Activated T-cell treated with anti-CD3 and anti-CD28 coated beads for 48 hours (primary cell): ENCODE measurements at places on chromosomes 5 and 9.

- DNase-seq = no peak
Observed at GRCh38 chr9:91689006-91689405, 261.0 kb downstream of the ROR2 start.

DNA sequence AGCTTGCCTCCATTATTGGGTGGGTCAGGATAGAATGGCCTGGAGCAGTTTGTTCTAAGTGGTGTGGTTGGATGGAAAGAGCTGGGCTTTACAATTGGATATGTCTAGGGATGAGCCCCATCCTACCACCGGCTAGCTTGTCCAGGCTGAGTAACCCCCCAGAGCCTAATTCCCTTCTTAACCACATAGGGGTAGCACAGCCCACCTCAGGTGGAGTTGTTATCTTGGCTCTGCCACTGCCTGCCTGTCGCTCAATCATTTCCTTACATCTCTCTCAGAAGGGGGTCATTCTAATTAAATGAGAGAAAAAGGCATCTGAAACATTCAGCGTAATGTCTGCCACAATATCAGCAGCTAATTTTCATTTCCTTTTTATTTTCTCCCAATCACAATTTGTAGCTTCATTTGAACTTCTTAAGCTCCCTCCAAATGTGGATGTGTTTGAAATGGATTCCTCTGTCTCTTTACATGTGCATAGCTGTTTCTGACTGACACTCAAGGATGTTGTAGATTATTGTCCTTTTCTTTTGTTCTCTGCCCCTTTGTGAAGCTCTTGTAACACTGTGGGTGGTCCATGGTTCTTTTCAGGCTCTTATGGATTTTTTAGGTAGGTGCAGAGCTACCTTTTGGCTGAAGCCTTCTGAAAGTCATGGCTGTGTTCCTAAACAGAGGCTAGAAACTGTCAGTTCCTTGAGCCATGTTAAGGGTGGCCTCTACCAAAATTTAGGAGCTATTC lies 383.1 kb upstream of the KLF4 start:
- DNase-seq = no peak

GRCh38 chr5:65327582-65327981 lies 154.1 kb downstream of the ADAMTS6 start:
- no peak for DNase-seq

- DNase-seq = no peak
Observed at GRCh38 chr9:105027084-105027483, 99.1 kb upstream of the ABCA1 start.

GRCh38 chr5:91211997-91212713 lies 171.0 kb downstream of the ARRDC3 start:
- DNase-seq = no peak

GRCh38 chr9:106312906-106313305 lies 550.1 kb upstream of the ZNF462 start:
- no peak for DNase-seq

GRCh38 chr5:82813861-82814260 lies 263.3 kb downstream of the TMEM167A start:
- DNase-seq = no peak

DNA sequence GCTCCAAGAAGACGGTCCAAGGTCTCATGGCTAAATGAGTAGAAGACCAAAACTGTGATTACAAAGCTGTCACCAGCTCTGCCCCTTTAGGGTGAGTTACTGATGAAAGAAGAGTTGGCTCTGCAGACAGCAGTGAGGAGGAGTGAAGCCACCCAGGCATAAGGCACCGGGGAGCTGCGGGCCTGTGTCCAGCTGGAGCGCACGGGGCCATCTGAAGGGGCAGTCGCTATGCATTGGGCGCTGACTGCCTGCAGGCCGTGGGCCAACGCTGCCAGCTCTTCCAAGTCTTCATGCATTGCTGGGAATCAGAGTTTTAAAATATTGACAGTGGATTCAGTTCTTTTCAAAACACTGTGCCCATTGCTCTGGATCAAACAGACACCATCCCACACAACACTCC lies 70.3 kb downstream of the DAPK1 start:
- no peak for DNase-seq

DNA sequence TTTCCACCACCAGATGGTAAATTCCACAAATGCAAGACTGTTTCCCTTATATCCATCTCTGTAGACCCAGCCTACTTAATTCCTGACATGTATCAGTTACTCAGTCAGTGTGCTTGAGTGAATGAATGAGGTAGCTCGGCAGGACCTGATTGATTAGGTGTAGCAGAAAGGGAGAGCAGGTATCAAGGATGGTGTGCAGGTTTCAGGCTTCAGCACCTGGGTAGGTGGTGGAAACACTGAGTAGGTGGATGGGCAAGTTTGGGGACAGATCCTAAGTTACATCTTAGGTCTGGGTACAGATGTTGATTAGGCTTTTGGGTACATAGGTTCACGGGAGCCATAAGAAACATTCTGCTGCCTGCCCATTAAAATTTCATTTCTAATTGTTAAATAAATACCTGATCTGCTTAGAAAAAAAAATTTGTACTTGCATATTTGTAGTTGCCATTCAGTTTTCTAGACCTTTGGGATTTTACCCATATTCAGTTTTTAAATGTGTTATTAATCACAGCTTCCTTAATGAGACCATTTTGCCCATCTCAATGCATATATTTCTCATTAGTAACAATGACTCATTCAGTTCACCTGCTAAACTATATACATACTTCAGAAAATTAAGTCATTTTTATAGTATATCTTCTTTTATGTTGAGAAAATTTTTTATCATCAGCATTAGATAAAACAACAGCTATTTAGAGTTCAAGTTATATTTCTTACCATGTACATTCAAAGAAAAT lies 111.8 kb downstream of the INIP start:
- no peak for DNase-seq

DNA sequence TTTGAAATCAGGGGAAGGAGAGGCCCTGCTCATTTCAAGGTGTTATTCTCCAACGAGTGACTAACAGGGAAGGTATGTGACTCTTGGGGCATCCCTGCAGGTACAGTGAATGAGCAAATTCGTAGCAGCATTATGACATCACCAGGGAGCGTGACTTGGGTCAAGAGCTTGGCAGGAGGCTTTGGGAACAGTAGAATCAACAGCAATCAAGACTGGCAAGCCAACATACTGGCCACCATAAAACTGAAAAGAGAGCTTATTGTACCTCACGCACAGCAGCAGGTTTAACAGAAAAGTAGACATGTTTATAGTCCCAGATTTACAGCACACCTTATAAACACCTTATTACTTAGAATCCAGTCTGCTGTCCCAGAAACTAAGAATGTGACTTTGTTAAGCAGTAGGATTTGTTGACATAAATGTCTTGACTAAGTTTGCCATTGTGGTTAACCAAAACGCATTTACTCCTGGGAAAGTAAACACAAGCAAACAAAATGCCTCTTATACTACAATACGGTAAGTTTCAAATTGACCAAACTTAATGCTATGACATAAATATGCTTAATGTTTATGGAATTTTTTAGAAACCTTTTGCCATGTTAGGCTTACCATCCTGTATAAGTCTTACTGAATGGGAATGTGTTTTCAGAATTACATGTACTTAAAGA lies 297.8 kb downstream of the NPR3 start:
- no peak for DNase-seq

DNA sequence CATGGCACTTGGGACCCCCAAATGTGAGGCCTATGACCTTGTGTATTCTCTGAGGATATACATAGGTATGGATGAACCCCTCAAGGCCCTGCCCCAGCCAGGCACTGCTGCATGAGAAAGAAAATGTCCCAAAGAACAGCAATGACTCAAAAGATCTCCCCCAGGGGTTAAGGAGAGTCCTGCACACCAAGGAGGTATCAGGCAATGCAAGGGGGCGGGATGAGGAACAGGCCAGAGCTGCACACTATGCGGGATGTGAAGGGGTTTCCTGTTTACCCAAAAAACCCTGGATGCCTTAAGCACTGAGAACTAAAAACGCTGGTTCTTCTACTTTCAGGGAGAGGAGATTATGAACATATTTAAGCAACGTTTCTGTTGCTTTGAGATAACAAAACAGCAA lies 3.4 kb downstream of the RAPGEF1 start:
- no peak for DNase-seq

DNA sequence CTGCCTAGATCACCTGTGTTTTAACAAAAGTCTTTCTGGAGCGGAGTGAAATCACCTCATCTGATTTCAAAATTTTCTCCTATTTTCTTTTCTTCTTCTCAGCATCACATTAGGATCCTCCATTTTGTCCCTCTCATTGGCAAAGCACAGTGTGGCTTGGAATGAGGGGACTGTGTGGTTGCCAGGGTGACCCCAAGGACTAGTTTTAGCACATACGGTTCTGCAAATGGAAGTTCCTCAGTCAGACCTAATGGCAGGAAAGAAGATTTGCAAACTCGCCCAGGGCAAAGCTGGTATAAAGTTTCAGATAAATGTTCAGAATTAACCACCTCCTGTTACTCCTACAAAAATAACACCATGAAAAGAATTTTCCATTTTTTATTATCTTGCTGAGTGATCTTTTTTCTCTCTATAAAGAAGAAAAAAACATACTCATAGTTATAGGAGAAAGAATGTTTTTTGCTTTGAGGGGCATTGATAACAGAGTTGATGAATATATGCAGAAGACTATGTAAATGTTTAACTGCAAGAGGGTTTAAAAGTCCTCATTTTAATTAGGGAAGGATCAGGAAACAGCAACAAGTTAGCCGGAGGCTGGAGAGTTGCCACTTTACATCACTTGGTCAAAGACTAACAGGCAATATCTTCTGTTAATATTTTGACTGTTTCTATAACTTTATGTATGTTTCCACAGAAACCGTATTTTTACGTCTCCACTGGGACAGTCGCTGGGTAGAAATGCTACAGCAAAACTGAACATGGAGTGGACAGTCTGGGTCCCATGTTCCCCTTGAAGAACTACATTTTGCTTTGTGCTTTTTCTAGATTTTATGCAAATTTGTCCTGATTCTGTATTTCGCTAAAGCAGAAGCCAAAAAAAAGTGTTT lies 257.8 kb downstream of the NR2F1-AS1 start:
- no peak for DNase-seq

DNA sequence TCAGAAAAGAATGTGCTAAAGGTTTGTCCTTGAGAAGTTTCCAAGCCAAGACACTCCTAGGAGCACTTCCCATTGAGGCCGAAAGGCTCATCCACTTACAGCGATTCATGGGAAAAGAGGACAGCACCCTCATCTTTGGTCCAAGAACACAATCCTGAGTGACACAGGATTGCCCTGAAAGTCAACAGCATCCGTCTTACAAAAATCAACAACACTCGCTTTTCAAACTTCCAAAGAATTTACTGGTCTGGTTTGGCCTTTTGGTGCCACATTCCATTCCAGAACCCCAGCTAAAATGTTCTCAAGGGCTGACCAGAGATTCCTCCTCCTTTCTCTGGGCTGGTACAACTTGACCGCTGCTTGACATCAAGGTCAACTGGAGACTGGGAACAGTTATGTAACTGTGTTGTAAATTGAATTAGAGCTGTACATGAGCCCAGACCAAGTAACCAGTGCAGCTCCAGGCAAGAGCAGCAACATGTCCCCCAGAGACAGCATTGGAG lies 415.8 kb upstream of the PIK3R1 start:
- DNase-seq = no peak

- DNase-seq = no peak
Observed at GRCh38 chr5:168275940-168276339, 15.5 kb upstream of the WWC1 start.

GRCh38 chr5:23684103-23684502 lies 176.7 kb downstream of the PRDM9 start:
- DNase-seq = no peak

GRCh38 chr9:115983366-115983765 lies 170.2 kb upstream of the PAPPA start:
- DNase-seq = no peak

- no peak for DNase-seq
Observed at GRCh38 chr5:127223256-127223974, 67.2 kb upstream of the MEGF10 start.

- no peak for DNase-seq
Observed at GRCh38 chr5:93294199-93294598, 286.8 kb downstream of the NR2F1-AS1 start.

- no peak for DNase-seq
Observed at GRCh38 chr9:30065888-30066287, 2318.6 kb upstream of the ACO1 start.

DNA sequence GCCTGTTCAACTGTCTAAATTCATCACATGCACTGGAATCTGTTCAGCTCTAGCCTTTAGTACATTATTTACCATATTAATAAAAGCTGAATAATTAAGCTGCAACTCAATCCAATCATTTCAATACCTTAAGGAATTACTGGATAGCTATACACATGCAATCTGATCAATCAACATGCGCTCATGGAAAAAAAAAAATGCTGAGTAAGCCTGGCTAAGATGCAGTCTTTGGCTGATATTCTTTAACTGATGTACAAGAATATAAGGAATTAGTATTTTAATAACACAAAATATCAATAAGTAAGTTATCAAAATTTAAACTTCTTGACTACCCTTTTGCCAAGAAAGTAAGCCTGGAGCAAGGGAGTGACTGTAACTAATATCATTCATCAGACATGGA lies 15.9 kb downstream of the EFNA5 start:
- no peak for DNase-seq

- no peak for DNase-seq
Observed at GRCh38 chr5:113178073-113178779, 201.6 kb downstream of the DCP2 start.

DNA sequence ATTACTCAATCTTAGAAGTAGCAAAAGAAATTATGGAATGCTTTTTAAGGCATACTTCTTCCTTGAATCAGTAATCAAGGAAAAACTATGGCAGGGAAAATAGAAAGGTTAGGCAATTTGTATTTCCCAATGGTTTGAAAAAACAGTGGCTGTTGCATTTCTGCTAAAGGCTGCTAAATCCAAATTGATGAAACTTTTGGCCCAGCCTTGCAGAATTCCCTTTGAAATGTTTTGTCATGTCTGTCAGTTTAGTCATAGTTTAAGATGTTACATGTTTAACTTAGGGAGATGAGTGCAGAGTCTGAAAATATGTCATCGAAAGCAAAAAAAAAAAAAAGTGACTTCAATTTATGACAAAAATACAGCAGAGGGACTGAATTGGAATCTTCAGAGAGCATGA lies 878.9 kb upstream of the WWC1 start:
- no peak for DNase-seq

GRCh38 chr9:110180511-110181434 lies 27.2 kb downstream of the C9orf152 start:
- DNase-seq = no peak

DNA sequence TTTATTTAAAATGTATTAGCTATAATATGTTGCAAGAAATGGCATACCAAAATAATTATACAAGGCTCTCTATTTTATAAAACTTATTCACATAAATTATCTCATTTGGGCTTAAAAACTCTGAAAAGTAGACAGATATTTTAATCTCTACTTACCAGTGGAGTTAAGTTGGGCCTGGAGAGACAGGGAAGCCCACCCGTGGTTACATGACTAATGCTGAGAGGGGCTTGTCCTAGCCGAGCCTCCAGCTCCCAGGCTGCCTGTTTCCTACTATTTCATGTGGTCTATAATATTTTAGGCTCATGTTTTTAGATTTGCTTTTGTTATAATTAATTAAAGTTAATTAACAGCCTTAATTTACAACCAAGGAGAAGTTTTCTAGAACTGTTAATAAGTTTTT lies 20.9 kb upstream of the ASPN start:
- no peak for DNase-seq
